ENCODE measurements at places on chromosomes 2 and 18.

- H3K27ac ChIP-seq: no peak overlapping the region
- H3K4me3 ChIP-seq: no peak overlapping the region
- H3K4me1 ChIP-seq: no peaks in the 10 kb centered on the region
- H3K27me3 ChIP-seq: no peaks in the 10 kb centered on the region
These were observed 15.2 kb downstream of the EHD3 start for GRCh38 chr2:31249009-31249690.

GRCh38 chr2:120883607-120884440 lies 148.2 kb downstream of the GLI2 start:
- no peaks in the 10 kb centered on the region for H3K36me3 ChIP-seq
- H3K27me3 ChIP-seq: no peaks in the 10 kb centered on the region
- no peak overlapping the region for H3K27ac ChIP-seq
- no peaks in the 10 kb centered on the region for H3K4me1 ChIP-seq

GRCh38 chr18:44597797-44598196 lies 82.9 kb upstream of the SETBP1 start:
- H3K4me1 ChIP-seq: no peaks in the 10 kb centered on the region
- H3K36me3 ChIP-seq: no peaks in the 10 kb centered on the region
- no peak for DNase-seq
- H3K27me3 ChIP-seq: no peaks in the 10 kb centered on the region
- no peak overlapping the region for H3K4me3 ChIP-seq

GRCh38 chr18:67600181-67601180 lies 84.0 kb upstream of the DSEL start:
- no peak for DNase-seq
- H3K4me1 ChIP-seq: no peaks in the 10 kb centered on the region
- H3K27me3 ChIP-seq: no peaks in the 10 kb centered on the region

All from naive thymus-derived CD4-positive, alpha-beta T cell (primary cell).